ENCODE measurements at places on chromosomes 6 and 20. TPM values are rescaled to one million over a fixed set of nuclear protein-coding genes. Genes with fewer than 3 reads are reported as not detected.
A peak's percentile ranks its signal among the peaks of the same experiment; 100 is the strongest.

- DNase-seq, result no peak
These were observed 572.5 kb downstream of the PKHD1 start for GRCh38 chr6:51514748-51515402.

The EDEM2 gene
- 33.1 TPM for total RNA-seq

The CTAGE9 gene
- not detected for total RNA-seq

- no peak for DNase-seq
These were observed 651.6 kb upstream of the MARCKS start for GRCh38 chr6:113205553-113205952.

- DNase-seq, result no peak
These were observed 78.8 kb upstream of the CD83 start for GRCh38 chr6:14038467-14039437.

DNA sequence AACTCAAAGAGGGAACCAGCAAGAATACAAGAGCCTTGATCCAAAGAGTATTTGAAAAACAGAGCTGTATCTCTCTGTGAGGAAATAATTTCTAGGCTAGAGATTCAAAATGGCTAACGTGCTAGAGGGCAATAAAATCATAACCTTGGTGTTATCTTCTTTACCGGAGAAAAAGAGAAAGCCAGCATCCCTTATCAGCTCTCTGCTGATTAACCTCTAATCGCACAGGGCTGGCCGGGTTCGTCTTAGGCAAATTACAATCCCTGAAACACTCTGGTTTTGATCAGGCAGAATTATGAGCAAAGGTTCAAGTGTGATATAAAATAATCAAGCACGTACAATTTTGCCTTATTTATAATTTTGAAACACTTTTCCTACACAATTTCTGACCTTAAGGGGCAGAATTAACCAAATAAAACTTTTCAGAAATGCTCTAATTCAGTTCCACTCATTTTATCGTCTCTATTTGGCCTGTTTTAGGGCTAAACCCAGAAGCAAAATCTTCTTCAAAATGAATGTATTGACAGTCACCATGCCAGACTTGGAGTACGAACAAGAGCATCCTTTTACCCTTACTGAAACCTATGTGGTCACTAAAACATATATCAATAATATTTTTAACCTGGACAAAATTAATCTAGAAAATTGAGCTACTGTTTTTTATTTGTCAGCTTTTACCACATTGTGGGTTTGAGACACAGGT lies 13.7 kb downstream of the PSMB9 start:
- DNase-seq, result no peak

DNA sequence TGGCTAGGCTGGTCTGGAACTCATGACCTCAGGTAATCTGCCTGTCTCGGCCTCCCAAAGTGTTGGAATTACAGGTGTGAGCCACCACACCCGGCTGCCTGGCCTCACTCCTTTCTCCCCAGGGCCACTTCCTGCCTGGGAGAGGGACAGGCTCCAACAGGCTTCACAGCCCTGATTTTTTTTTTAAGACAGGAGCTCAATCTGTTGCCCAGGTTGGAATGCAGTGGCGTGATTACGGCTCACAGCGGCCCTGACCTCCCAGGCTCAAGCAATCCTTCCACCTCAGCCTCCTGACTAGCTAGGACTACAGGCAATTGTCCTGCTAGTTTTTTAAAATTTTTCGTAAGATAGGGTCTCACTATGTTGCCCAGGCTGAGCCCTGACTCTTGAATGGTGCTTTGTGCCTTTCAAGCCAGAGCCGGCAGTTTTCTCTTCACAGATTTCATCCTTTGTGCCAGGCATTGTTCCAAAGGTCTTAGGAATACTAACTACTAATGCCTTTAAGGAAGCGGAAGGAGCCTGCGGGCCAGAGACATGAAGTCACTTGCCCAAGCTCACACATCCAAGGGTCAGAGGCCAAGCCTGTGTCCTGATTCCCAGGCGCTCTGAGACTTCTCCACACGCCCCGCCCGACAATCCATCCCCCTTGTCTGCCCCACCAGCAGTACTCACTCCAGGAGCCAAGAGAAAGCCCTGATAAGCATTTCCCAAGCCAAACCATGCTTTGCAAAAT lies 19.2 kb downstream of the CAPN11 start:
- no peak for DNase-seq

DNA sequence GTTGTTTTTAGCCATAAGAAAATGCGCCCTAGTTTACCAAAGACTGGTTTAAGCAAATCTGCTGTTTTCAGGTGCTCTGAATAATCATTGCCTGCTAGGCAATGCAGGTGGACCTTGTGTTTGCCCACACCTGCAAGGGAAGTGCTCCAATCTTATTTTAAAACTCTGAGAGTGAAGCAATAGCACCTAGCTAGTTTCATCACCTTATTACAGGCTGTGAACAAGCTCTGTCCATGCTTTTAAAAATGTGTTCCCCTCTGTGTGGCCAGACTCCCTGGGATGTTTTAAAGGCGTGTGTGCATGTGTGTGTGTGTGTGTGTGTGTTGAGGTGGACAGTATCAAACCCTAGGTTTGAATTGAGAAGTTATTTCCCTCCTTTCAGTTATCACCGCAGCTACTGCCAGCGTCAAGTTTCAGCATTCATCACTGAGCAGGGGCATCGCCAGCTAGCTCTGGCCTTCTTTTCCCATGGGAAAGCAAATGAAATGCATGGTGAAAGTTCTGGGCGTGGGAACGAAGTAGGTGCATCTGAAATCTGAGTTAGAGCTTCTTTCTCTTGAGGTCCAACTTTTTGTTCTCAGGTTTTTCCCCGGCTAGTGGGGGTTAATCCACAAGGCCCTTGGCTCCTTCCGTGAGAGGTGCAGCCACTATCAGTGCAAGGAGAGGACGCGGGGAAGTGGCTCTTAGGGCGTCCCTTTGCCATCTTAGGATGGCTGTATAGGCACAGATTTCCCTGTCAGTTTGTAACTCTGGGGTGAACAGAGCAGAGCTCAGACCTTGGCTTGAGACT lies 30.8 kb downstream of the DUSP22 start:
- DNase-seq, result no peak

DNA sequence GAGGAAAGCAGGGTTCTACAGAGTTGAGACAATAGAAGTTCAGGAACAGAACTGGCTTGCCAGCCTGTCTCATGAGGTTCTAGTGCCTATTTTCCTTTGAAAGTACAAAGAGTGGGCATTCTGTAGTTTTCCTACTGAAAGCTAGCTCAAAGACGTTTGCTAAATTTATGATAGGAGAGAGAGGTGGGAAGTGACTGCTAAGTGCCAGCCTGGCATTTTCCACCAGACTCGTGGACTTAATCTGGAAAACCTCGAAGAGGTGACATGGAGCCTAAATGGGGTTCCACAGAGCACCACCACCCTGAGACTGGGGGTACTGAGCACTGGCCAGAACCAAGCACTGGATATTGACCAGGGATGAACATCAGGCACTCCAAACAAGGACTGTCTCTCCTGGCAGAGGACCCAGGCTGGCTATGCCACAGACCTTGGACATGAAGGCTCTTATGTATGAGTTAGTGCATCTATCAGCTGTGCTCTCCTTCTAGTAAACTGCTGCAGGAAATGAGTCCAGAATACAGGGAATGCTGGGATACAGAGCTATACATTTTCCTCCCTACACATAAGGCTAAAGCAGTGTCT lies 7.1 kb downstream of the PEX6 start:
- no peak for DNase-seq

The KCNS1 gene
- 2.2 TPM for total RNA-seq

DNA sequence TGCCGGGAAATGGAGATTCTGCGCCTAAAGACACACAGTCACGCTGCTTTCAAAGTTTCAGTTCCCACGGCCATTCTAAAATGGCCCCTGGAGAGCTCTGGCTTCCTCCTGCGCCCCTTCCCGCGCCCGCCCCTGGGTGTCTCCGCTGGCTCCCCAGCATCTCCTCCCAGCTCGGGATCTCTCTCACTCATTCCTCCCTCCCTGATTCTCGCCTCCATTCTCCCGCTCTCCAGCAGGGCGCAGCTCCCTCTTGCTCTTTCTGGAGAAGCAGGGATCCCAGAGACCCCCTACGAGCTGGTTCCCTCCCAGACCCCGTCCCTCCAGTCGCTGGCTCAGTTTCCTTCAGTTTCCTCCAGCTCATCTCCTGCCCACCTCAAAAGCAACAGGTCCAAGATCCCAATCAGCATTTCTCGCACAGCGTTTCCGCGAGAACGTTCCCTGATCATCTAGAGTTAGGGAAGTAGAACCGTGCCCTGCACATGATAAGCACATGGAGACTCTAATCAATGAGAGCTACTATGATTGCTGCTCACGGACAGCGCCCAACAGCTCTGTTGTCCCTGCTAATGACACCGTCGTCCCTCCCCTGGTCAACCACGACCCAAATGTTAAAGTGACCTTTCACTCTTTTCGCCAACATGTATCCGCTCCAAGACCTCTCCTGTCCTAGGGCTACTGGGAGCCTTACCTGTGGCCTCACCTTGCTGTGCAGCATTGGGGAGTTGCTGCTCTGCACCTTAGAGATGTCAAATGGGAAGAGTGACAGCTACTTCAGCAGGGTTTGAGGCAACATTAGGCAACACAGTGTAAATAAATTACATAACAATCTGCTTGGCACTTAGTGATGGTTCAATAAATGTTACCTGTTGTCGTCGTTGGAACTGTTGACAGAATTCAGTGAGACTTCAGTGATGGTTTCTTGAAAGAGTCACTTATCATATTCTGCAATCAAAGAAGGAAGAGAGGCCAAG lies 218.5 kb upstream of the QKI start:
- no peak for DNase-seq

DNA sequence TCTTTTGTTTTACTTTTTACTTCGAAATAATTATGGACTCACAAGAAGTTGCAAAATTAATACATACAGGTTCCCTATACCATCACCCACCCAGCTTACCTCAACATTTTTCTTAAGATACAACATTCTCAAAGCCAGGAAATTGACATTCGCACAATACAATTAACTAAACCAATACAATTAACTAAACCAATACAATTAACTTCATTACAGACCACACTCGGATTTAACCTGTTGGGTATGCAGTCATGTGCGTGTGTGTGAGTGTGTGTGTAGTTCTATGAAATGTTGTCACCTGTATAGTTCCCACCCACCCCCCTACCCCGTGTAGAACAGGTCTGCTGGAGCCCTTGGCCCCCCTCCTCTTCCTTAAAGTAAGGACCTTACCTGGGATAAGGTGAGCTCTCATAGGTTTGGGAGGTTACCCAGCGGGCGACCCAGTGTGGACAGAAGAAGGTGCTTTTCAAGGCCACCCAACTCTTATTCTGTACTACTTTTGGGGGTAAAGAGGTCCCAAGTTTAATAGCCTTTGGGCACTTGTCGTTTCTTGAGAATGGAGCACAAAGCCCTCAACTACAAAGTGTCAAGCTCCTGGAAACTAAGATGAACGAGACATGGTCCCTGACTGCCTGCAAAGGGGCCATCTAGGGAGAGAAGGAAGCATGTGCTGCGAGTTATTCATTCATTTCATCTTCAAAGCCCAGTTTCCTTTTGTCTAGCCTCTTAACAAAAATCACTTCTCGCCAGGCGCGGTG lies 544 bp upstream of the STK38 start:
- DNase-seq, result no peak

GRCh38 chr6:16836144-16836981 lies 75.1 kb upstream of the ATXN1 start:
- DNase-seq, result no peak

The NOX3 gene
- not detected for total RNA-seq

DNA sequence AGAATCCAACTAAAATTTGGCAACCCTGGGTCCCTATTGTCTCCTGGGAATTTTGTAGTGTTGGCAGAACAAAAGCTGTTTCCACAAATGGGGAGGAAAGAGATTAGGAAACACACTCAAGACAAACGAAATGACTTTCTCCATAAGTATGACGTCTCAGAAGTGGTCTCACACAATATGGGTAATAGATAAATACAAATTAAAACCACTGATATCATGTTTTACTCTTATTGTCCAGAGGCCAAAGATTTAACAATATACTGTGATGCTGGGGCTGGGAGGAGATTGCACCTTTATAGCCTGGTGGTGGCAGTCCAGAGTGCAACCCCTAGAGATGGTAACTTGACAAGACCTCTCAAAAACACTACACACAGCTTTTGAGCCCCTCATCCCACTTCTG lies 18.6 kb downstream of the FKBP1A start:
- DNase-seq, result no peak

DNA sequence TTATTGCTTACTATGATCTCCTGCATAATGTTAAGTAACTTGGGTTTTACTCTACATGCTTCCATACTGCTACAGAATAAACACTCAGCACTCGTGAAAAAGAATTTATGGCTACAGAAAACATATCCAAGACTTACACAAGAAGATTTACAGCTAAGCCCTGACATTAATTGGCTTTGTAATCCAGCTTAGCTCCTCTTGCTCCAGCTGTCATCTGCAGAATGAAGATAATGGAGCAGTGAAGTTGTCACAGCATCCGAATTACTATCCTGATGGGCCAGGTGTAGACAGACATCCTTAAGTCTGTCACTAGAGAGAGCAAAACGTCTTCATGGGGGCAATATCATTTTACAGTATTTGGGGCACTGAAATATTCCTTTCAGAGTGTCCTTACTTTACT lies 155.3 kb downstream of the PRKN start:
- DNase-seq, result no peak

The RIPPLY2 gene
- total RNA-seq, result 1.6 TPM

The SLCO4A1 gene
- 5.3 TPM for total RNA-seq

DNA sequence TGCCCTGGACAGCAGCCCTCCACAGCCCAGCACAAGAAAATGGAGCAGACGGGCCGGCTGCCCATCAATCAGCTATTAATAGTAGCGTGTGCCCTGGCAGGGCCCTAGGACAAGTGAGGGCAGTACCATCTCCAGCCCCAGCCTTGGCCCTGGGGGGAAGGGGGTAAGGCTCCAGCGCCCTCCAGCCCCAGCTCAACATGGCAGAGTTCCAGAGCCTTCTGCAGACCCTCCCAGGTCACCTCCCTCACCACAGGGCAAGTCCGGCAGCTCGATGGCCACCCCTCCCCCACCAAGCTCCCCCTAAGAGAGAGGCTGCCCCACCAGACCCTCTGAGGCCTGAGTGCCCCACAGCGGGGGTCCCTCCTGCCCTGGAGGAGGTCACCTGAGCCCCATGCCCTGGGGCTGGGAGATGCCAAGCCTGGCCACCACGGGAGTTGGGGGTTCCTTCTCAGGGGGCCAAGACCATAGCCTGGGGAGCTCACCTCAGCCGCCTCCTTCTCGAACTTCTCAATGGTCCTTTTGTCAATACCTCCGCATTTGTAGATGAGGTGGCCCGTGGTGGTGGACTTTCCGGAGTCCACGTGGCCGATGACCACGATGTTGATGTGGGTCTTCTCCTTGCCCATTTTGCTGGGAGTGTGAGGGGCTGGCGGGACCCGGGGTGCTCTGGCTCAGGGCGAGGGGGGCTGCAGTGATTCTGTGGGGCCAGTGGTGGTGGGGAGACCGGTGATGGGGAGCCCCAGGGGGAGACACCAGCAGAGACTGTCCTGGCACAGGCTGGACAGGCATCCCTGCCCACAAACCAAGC lies 1.5 kb downstream of the EEF1A2 start:
- peak; percentile 67 for DNase-seq

The RGS17 gene
- total RNA-seq, result 3.7 TPM
